ENCODE measurements at places on chromosomes 6 and 20. TPM values are rescaled to one million over a fixed set of nuclear protein-coding genes. Genes with fewer than 3 reads are reported as not detected.

DNA sequence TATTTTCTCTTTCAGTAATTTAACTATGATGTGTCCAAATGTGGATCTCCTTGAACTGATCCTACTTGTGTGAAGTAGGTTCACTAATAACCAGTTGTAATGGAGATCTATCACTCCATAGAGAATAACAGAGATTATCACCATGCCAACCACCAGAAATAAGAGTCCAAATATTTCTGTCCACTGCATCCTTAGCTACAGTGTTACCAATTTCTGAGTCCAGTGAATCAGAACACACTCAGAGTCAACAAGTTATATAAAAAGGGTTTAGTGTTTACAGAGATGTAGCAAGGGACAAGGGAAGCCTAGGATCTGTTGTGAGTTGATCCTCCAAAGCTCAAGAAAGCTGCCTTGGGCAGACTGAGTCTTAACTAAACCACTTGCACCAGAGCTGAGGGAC, 882.8 kb downstream of the TBC1D32 start:
- DNase-seq: no peak

DNA sequence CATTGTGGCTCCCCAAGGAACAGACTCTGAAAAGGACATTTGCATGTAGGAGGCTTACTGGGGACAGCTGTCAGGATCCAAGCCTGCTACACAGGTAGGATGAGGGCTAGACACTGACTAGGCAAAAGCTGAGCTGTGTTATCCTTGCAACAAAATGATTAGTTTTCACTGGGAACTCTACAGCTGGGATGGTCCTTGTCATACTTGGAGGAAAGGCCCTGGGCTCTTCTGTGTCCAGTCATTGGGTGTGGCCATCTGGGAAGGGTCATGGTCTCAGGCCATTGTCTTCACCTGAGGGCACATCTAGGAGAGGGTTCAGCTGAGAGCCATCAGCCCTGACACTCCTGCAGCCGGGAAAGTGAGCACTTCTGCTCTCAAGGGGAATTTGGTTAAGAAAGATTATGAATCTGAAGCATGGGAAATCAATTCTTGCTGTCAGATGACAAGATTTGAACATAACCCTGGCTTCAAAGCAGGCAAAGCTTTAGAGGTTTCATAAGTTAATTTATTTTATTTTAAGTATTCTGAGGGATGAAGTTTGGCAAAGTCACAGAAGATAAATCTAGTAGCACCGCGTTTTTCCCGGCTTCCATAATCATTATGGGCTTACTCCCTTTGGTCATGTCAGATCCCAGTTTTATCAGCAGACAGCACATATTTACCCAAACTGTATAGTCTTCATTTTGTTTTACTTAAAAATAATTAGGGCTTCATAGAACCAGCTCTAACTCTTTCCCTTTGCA, 78.4 kb upstream of the SLC22A23 start:
- no peak for DNase-seq

GRCh38 chr6:122028933-122029522, 370.4 kb upstream of the HSF2 start:
- DNase-seq: no peak

DNA sequence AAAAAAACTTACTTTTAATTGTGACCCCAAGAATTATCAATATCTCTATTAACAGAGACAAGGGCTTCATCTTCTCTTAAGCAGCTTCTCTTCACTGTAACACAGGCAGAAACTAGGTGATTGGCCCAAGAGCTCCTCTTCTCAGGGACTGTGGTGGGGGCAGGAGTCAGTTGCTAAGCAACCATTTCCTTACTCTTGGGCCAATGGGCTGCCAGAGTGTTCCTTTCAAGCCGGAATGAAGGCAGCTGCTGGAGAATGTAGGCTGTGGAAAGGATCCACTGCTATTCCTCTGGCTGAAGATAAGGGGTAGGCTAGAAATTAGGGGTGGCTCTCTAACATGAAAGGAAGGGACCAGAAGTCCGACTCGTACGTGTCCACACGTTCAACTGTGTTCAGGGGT, at the start of gene SEL1L2:
SEL1L2 (minus strand) TSS at position 150 of the 400 bp plus-strand sequence; CDS start at position 70, 80 bp downstream.
- DNase-seq: no peak

DNA sequence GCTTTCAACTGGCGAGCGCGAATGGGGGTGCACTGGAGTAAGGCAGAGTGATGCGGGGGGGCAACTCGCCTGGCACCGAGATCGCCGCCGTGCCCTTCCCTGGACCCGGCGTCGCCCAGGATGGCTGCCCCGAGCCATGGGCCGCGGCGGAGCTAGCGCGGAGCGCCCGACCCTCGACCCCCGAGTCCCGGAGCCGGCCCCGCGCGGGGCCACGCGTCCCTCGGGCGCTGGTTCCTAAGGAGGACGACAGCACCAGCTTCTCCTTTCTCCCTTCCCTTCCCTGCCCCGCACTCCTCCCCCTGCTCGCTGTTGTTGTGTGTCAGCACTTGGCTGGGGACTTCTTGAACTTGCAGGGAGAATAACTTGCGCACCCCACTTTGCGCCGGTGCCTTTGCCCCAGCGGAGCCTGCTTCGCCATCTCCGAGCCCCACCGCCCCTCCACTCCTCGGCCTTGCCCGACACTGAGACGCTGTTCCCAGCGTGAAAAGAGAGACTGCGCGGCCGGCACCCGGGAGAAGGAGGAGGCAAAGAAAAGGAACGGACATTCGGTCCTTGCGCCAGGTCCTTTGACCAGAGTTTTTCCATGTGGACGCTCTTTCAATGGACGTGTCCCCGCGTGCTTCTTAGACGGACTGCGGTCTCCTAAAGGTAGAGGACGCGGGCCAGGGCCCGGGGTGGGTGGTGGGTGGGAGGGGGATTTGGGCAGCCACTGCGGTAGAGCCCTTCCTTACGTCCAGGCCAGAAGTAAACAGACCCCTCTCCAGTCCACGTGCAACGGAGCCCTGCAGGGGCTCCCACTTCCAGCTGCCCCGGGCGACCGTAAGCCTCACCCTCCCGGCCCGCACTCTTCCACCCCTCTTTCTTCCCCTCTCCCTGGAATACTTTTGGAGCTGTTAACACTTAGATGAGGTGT, 998 bp downstream of the BMP2 start:
- no peak for DNase-seq

GRCh38 chr6:38617856-38618255, 21.9 kb downstream of the BTBD9 start:
- DNase-seq: no peak

GRCh38 chr20:25206548-25206947, 11.0 kb downstream of the ENTPD6 start:
- DNase-seq: no peak

GRCh38 chr20:63404129-63405085, 43.3 kb upstream of the CHRNA4 start:
- no peak for DNase-seq

DNA sequence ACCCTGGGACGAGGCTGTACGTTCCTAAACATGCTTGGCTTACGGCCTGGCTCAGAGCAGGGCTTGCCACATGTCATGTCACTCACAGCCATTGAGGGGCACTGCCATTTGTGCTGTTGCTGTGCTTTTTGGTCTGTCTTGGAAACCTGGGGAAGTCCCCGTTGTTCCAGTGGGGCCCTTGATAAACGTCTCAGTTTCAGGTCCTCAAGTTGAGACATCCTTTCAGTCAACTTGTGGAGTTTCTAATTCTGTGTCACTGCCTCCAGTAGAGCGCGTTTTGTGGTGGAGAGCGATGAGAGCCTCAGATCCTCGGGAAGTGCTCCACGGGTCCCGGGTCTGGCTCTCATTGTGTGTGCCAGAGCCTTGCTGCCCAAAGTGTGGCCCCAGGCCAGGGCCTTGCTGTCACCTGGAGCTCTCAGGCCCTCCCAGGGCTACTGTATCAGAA, 43.0 kb upstream of the CCR6 start:
- no peak for DNase-seq

GRCh38 chr6:152154559-152155356, 347.3 kb downstream of the ESR1 start:
- DNase-seq: no peak

- no peak for DNase-seq
Observed at GRCh38 chr6:32112431-32112980, 3.4 kb upstream of the TNXB start.

GRCh38 chr20:58037631-58038030, 190.8 kb downstream of the ANKRD60 start:
- DNase-seq: no peak

DNA sequence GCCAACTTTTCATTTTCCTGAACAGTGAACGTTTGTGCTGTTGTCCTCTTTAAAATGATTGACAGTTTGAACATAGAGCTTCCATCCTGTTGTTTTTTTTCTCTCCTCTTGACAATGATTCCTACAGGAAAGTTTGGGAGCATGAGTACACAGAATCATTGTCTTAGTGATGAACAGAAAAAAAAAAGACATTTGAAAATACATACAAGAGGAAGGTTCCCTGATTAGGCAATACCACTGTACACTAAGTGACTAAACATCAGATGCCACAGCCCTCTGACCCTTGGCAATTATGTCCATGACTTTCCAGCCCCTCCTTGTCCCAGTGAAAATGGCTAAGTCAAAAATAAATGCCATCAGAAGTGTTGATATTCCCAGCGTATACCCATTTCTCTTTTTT, 71.5 kb downstream of the RTN4IP1 start:
- DNase-seq: no peak

- DNase-seq: no peak
Observed at GRCh38 chr6:111533087-111533784, 50.2 kb upstream of the REV3L start.

GRCh38 chr20:11891776-11892545, 25.7 kb upstream of the BTBD3 start:
- DNase-seq: peak; percentile 14

GRCh38 chr6:19204445-19204844, 632.7 kb upstream of the ID4 start:
- no peak for DNase-seq

- DNase-seq: no peak
Observed at GRCh38 chr6:148440877-148441453, 98.3 kb downstream of the SASH1 start.

DNA sequence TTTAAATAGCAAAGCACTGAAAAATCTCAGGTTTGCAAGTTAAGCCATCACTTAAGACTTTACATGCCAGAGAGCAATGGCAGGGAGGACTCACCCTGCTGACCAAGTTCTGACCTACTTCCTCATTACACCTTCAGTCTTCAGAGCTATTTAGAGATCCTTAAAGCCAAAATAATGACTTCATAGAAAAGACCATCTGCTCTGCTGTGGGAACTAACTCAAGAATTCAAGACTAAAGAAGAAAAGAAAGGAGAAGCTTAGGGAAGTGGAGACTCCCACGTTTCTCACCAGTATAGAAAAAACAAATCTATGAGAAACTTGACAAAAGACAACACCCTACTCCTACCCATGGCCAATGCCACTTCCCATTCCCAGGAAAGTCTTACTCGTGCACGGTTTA, 28.6 kb downstream of the XPO5 start:
- DNase-seq: no peak

- DNase-seq: no peak
Observed at GRCh38 chr20:37333848-37334318, 12.1 kb upstream of the SRC start.

DNA sequence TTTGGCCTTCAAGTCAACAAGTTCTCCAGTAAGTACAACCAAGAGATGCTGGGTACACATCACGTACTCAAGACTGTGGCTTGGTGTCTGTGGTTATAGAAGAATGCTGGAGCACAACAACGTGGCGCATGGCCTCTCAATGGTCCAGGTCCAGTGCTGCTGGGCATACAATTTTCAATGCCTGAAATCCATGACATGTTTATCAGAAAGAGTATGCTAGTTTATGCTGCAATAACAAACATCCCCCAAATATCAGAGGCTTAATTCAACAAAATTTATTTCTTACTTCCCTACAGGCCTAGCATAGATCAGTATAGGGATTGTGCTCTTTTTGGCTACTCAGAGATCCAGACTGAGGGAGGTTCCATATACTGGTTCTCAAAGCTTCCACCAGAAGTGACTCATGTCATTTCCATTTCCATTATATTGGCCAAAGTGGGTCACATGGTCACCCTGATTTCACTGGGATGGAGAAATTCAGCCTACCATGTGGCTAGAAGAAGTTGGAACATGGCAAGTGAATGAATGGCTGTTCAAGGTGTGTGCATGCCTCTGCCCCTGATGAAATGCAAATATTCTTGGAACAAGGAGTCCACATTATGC, 33.3 kb upstream of the KIF16B start:
- no peak for DNase-seq

DNA sequence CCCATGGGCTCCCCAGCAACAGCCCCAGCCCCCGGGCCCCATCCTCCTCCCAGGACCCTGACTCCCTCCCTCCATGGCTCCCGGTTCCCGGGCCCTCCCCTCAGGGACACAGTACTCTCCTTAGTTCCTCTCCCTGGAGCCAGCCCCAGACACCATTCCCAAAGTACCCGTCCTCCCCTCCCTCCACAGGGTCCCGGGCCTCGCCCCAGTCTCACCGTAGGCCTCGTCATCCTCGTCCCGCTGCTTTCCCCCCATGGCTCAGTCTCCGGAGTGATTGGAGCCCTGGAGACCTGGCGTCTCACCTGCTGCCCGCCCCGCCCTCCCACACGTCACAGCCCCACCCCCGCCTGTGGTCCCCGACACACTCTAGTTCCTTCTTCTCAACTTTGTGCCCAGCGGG, at the start of gene SLC44A4:
SLC44A4 (minus strand) TSS at position 272 of the 400 bp plus-strand sequence; CDS start at position 255, 17 bp downstream.
- DNase-seq: no peak

- no peak for DNase-seq
Observed at GRCh38 chr6:109305028-109305427, 77.2 kb downstream of the CD164 start.

SNAI1 gene
- total RNA-seq: 0.95 TPM

METTL24 gene
- 0.47 TPM for total RNA-seq

OLIG3 gene
- not detected for total RNA-seq

SCAND1 gene
- total RNA-seq: 78.8 TPM

HUS1B gene
- total RNA-seq: 1.7 TPM

CASS4 gene
- total RNA-seq: 11.2 TPM

ERVFRD-1 gene
- total RNA-seq: not detected

ZFP57 gene
- total RNA-seq: not detected

CGA gene
- not detected for total RNA-seq

TMEM30A gene
- total RNA-seq: 49.3 TPM

PRPF6 gene
- 83.5 TPM for total RNA-seq

ZC2HC1B gene
- not detected for total RNA-seq

SLC35F1 gene
- not detected for total RNA-seq

PGC gene
- total RNA-seq: not detected
